Retina (tissue), 1 donor: ENCODE measurements at places on chromosomes 5 and 9.

- DNase-seq = peak; percentile 67
Measured at GRCh38 chr5:168946363-168946762, 354.6 kb downstream of the SLIT3 start.

DNA sequence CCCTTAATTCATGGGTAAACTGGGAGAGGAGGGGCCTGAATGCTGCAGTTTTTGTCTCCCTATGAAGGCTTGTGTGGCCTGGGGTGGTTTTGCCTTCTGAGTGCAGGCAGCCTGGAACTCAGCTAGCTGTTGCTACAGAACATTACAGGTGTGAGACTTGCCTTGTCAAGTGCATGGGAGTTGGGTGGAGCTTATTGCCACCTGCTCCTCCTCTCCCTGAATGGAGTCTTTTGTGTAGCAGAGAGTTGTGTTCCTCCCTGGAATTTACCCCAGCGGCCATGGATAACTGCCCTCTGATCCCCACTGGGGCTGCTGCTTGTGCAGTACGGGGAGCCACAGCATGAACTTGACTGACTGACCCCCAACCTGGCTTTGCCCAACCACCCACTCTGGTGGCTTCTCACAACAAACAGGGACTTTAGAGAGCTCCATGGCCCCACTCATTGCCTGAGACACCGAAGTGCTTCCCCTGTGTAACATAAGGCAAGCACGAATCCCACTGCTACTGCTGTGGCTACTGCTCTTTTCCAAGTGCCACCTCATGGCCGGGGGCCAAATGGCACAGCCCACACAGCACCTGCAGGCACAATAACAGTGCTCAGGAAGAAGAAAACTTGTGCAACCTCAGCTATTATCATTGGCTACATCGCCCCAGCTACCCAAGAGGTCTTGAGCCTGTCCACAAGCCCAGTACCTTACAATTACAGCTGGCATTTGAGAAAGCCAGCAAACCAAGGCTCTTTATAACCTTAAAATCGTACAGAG lies 942.9 kb downstream of the CDH18 start:
- no peak for DNase-seq

GRCh38 chr5:83049370-83049885 lies 27.8 kb downstream of the TMEM167A start:
- no peak for DNase-seq

DNA sequence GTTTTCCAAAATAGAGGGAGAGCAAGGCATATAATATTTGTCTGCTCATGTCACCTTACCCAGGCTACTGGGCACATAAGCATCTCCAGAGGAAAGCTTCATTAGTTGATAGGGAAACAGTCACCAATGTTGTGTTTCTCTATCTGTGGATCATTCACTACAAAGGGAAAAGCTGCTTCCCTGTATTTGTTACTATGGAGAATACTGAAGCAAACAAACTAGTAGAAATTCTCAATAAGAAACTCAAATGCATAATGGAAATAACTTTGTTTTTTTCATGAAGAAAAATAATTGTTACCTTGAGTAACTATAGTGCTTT lies 138.2 kb downstream of the PCSK1 start:
- DNase-seq = no peak

DNA sequence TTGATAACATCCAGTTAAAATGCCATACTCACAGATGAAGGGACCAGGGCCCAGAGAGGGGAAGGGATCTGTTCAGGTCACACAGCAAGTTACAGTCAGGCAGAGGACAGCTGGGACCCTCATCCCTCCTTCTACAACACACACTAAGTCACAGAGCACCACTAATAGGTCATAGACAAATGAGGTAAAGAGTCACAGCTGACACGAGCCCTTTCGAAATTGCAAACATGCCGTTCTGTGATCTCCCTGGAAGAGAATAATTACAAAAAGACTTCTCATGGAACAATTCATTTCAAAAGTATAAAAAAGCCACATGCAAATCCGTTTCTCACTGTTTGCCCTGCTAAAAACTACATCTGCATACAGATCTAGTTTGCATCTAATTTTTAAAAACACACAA lies 15.5 kb downstream of the IGFBPL1 start:
- no peak for DNase-seq

DNA sequence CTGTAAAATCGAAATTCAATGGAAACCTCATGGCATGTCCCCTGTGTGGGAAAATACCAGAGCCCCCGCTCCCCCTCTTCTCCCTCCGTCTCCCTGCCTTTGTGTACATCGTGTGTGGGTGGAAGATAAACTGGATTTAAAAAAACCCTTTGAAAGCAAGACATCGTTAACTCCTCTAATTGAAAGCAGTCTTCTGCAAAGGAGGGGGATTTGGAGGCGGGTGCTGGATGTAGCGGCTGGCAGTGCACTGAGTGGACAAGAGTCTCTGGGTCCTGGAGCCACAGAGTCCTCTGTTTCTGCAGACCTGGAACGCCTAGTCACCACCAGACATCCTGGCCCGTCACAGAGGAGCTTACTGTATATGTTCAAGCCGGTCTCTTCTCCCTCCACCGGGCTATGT lies 169.4 kb downstream of the PAPPA start:
- peak; percentile 53 for DNase-seq

- no peak for DNase-seq
Measured at GRCh38 chr5:116898917-116899316, 324.3 kb upstream of the SEMA6A start.

- DNase-seq = no peak
Measured at GRCh38 chr5:15634591-15635288, 134.8 kb downstream of the FBXL7 start.

DNA sequence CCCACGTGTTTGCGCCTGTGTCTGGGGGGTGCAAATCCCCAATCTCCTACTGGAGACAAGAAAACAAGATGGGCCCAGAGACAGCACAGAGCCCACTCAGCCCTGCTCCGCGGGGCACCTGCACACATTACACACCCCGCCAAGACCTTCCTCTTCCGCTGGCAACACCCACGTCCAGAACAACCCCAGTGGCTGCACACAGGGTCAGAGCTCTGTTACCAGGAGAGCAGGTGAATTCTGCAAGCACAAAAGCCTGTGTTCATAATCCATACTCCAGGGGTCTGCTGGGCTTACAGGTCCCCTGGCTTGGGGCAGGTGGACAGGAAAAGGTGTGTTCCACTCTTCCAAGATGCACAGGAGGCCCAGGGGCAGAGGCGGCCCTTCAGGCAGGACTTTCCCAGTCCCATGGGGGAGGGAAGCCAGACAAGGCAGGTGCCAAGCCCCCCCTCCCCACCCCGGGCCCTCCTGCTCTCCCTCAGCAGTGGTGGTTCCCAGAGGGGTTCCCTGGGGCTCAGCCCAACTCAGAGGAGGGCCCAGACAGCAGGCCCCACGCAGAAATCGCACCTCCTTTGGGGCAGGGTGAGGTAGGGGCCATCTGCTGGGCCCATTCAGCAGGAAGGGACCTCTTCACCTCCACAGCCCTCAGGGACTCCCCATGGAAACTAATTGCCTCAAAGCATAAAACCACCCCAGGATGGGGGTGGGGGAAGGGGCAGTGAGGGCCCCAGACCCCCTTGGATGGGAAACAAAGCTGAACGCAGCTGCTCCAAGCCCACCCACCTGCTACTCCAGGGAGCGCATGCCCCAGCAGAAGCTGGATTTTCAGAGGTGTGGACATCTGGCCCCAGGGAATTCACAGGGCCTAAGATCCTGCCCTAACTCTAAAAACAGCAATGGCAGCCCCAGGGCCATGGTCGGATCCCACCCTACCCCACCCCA lies 105.3 kb downstream of the VAV2 start:
- no peak for DNase-seq

DNA sequence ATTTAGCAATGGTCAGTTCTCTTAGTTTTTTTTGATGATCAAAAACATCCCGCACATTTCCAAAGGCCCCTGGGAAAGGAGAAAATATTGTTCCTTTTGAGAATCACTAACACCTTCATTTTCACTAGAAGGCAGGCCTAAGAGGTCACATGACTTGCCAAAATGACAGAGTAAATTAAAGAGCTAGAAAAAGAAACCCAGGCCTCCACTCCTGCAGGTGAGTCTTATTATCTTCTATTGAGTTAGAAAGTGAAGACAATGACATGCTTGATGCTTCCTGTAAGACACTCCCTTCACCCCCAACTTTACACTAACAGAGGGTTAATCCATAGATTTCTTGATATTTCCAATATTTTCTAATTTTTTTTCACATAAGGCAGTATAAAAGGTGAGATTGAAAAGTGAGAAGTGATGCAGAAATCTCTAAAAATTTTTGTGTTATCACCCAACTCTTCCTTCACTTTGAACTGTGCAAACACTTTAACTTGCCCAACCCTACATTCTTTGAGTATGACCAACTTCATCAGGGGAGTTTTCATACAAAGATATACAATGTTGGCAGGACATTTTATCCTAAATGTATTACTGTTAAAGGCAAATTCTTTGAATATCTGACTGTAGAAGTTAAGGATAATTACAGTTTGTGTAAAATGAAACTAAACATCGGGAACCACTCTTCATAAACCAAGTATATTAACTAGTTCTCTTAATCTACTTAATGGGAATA lies 57.1 kb downstream of the SUB1 start:
- DNase-seq = no peak

GRCh38 chr5:100790170-100790665 lies 112.9 kb downstream of the ST8SIA4 start:
- peak; percentile 16 for DNase-seq

- no peak for DNase-seq
Measured at GRCh38 chr5:144945503-144945902, 774.8 kb downstream of the KCTD16 start.

DNA sequence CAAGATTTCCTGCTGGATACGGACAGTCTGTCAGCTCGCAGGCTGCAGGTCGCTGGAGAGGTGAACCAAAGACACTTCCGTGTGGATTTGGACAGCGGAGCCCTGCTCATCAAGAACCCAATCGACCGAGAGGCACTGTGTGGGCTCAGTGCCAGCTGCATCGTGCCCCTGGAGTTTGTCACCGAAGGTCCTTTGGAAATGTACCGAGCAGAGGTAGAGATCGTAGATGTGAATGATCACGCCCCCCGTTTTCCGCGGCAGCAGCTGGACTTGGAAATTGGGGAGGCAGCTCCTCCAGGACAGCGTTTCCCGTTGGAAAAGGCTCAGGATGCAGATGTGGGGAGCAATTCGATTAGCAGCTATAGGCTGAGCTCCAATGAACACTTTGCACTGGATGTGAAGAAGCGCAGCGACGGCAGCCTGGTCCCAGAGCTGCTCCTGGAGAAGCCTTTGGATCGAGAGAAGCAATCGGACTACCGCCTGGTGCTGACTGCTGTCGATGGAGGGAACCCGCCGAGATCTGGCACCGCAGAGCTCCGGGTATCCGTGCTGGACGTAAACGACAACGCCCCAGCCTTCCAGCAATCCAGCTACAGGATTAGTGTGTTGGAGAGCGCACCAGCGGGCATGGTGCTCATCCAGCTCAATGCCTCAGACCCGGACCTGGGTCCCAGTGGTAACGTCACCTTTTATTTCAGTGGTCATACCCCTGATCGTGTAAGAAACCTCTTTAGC lies 658 bp downstream of the PCDHGC4 start:
- DNase-seq = no peak

DNA sequence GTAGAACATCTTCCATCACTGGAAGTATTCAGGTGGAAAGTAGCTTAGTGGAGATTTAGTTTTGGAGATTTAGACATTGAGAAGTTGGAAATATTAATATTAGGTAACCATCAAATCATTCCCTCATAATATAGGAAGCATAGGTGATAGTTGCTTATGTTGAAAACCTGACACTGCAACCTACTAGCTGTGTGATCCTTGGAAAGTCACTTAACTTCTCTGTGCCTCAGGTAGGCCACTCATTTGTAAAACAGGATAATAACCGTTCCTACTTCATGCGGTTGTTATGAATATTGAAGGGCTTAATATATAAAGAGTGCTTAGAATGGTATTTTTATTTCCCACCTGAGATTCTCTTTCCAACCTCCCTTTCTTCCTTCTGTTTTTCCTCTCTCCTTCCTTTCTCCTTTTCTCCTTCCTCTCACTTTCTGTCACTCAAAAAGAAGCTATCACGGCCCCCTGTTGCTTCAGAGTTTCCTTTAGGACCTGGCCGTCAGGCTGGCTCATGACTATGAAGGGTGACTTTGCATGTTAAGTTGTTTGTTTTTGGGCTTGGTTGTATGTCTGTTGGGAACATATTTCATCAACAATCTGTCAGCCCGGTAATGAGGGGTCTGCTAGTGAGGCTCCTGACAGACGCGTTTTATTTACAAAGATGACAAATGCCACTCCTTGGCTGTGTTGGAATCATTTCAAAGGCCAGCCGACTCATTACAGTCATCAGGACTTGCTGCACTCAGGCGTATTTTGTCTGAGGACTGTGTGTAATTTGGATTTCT lies 31.0 kb downstream of the DOCK2 start:
- no peak for DNase-seq

DNA sequence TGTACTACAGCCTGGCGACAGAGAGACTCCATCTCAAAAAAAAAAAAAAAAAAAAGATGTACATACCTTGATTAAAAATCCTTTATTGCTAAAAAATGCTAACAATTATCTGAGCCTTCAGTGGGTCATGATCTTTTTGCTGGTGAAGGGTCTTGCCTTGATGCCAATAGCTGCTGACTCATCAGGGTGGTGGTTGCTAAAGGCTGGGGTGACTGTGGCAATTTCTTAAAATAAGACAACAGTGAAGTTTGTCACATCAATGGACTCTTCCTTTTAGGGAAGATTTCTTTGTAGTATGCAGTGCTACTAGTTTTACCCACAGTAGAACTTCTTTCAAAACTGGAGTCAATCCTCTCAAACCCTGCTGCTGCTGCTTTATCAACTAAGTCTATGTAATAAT lies 33.9 kb upstream of the OTULINL start:
- no peak for DNase-seq

DNA sequence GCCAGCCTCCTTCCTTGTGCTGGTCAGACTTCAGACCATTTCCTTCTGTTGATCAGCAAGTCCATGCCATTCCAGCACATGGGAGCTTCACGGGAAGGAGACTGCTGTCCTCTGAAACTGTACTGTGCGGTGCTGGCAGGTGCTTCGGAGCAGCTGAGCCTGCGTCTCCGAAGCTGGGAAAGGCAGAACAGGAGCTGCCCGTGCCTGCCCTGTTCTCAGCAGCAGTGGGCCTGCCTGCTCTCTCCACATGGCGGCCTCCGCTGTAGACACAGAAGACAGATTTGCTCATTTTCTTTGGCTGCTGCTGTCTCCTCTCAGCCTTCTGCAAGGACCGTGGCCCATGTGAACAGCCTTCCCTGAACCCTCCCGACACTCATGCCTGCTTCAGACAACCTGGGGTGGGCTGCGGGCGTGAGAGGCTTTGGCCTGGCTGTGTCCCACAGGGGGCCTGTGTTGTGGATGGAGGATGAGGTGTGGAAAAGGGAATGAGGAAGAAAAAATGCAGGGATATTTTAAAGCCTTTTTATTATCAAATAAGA lies 43.1 kb downstream of the HABP4 start:
- DNase-seq = no peak

- no peak for DNase-seq
Measured at GRCh38 chr5:180799194-180799593, 3.4 kb downstream of the MGAT1 start.

- DNase-seq = no peak
Measured at GRCh38 chr5:2376486-2376885, 375.0 kb downstream of the IRX2 start.
